ENCODE measurements at places on chromosomes 3 and 15. TPM values are rescaled to one million over a fixed set of nuclear protein-coding genes. Genes with fewer than 3 reads are reported as not detected.

GRCh38 chr3:76497636-76498035 is 542.3 kb upstream of the ROBO2 start:
- DNase-seq = no peak

- no peak for DNase-seq
Observed at GRCh38 chr15:74050556-74051234, 31.7 kb downstream of the GOLGA6A start.

Gene TMEM40
- 3.7 TPM for polyA plus RNA-seq

Gene AHSG
- 0.56 TPM for polyA plus RNA-seq

Gene CLEC3B
- 27.2 TPM for polyA plus RNA-seq

Data from renal pelvis (tissue), 12 donors.